ENCODE measurements at places on chromosomes 12 and 14.
A peak's percentile ranks its signal among the peaks of the same experiment; 100 is the strongest.

- no peak for DNase-seq
These were observed 9.2 kb upstream of the CRIP2 start for GRCh38 chr14:105465209-105466031.

GRCh38 chr12:121079736-121080272, 40.8 kb upstream of the OASL start:
- DNase-seq, result no peak

- DNase-seq, result no peak
These were observed 355.5 kb downstream of the SNAPC1 start for GRCh38 chr14:62117751-62118105.

- DNase-seq, result peak; percentile 4
These were observed 77.5 kb upstream of the CPSF6 start for GRCh38 chr12:69161829-69162228.

DNA sequence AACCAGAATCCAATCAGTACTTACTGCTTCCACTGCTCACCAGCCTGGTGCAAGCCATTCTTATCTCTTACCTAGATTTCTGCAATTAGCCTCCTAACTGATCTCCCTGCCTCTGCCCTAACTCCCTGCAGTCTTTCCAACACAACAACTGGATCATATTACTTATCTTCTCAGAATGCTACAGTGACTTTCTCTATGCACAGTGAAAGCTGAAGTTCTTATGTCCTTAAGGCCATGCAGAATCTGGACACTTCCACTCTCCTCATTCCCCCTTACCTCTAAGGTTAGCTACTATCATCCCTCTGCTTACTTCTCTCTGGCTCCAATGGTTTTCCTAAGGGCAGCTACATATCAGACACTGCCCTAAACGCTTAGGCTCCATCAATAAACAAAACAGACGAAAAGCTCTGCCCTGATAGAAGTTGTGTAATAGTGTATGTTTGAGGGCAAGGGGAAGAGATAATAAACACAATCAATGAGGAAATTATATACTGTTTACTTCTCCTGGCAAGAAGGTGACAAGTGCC, 4.0 kb downstream of the KTN1 start:
- no peak for DNase-seq

Data from suppressor macrophage treated with lipopolysaccharide for 1 hour (primary cell).